Neural crest cell (in vitro differentiated cells): ENCODE measurements at places on chromosomes 5 and 9.

- no peak for DNase-seq
Observed at GRCh38 chr9:38280251-38280800, 112.2 kb upstream of the ALDH1B1 start.

DNA sequence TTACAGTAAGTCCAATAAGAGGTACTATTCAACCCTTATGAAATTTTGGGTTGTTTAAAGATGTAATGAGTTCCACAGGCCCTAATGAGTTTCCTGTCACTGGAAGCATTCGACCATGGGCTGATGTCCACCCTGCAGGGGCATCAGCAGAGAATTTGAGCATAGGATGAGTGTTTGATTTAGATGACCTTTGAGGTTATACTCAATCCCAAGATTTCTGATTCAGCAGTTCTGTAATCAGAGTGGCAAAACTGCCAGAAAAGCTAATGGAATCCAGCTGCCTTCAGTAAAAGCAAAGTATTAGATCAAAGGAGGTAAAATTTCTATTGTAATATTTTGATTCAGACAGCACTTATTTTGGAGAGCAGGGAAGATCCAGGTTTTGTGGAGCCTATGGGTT, 68.3 kb downstream of the COX7C start:
- no peak for DNase-seq

DNA sequence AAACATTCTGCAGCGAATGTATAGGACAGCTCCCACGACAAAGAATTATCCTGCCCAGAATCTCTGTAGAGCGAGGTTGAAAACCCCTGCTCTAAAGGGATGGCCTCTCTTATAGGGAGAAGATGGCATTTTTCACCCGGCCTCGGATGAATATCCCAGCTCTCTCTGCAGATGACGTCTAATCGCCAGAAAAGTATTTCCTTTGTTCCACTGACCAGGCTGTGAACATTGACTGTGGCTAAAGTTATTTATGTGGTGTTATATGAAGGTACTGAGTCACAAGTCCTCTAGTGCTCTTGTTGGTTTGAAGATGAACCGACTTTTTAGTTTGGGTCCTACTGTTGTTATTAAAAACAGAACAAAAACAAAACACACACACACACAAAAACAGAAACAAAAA, 17.4 kb upstream of the RARS1 start:
- no peak for DNase-seq

- no peak for DNase-seq
Observed at GRCh38 chr9:83403527-83404238, 134.5 kb downstream of the FRMD3 start.

DNA sequence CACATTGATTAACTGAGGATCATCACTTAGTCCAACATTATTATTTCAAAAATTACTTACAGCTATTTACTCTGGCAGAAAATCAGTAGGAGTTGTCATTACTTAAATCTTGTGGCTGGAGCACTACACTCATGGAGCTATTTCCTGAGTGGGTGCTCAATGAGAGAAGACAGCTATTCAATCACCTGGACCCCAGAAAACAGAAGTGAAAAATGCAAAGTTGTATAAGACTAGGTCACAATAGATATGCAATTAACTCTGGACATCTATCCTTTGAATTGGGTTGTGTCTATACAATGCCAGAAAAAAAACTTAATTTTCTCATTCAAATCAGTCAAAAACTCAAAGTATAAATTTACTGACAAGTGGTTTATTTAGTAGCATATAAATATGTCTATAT, 340.9 kb downstream of the EFNA5 start:
- DNase-seq, result no peak

DNA sequence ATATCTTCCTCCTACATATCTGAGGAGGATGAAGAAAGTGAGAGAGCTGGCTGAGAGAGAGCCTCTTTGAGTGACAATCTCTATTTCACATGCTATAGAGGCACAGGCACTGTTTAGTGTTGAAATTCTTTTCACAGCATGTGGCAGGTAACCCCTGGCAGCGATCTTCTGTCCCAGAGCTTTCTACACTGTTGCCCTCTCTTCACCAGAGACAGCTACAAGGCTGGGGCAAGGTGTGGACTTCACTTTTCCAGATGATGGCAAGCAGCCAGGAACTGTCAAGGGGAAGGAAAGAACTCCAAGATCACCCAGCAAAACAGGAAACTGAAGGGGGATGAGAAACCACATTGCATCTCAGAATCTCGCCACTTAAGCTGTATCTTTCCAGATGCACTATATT, 205.2 kb downstream of the CAAP1 start:
- no peak for DNase-seq

DNA sequence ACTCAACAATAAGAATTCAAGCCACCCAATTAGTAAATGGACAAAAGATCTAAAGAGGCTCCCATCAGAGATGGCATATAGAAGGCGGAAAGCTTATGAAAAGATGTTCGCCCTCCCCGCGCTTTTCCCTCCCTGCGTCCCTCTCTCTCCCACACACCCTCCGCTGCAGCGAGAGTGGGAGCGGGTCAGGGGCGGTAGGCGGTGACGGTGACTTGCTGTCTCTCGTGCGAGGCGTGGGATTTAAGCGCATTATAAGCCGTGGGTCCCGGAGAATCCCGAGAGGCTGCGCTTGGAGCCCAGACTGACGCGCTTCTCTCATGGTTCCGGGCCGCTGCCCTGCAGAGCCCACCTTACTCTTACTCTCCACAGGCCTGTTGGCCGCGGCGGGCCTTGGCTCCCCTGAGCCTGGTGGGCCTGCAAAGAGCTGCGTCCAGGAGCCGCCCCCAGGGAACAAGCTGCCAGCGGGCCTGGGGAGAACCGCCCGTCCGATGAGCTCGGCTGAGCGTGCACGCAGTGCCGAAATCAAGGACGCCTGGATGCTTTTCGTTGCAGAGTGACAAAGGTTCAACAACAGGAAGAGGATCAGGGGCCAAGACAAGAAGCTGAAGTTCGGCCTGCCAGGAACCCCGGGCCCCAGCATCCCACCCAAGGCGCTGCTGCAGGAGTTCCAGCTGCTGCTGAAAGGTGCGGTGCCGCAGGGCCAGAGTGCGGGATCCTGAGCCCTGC, 42.6 kb upstream of the BICD2 start:
- DNase-seq, result no peak

DNA sequence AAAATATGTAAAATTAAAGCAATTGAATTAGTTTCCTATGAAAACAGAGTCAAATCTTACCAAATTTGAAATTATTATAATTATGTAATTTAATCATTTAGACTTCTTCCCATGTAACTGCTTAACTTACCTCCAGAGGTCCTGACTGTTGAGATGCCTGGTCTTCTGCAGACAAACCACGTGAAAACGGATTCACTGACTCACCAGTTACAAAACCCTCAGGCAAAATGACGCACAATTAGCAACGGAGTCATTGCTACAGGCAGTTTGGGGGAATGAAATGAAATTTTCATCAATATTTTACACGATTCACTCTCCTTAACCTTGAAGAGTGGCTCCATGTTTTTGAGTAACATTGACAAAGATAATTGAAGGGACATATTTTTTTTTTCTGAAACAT, 460.8 kb downstream of the MTRR start:
- no peak for DNase-seq

GRCh38 chr9:35548571-35548970, 56.5 kb upstream of the TESK1 start:
- no peak for DNase-seq

GRCh38 chr5:148532969-148533670, 121.2 kb downstream of the HTR4 start:
- no peak for DNase-seq
